LHCN-M2 (cell line): ENCODE measurements at places on chromosomes 1 and 21.

- DNase-seq = peak; percentile 47
Observed at GRCh38 chr1:109040989-109041620, 797 bp downstream of the WDR47 start.

DNA sequence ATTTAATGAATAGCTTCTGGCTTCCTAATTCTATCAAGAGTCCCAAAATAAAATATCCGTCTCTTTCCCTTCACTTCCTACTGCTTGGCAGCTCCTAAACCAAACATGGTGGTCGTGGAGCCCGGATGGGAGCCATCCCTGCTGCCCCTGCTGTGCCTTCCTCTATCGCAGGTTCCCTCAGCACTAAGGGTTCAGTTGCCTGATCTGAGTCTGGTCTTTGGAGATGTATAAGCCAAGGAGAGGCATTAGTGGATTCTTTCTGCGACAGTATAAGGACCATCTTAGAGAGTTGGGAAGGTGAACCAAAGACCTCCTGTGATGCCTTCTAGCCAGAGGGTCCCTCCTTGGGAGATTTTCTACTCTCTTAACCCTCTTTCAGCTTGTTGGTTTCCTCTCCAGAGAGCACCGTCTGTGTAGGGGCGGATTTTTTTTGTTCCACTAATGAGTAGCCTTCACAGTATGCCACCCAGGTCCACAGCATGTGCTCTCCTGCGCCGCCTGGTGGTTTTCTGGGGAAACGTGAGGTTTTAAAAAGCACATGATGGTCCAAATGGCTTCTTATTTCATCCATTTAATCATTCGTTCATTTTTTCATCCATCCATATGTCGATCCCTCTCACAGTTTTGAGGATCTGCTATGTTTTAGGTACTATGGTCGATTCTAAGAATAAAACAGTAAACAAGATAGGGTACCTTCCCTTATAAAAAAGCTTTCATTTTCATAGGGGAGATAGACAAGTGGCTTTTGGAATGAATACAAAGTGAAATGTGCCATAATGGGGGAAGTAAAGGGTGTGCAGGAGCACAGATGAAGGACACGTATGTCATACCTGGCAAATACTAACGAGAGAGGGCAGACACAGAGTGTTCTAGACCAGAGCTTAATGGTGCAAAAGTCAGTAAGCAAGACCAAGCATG lies 71.0 kb downstream of the NFASC start:
- DNase-seq = peak; percentile 42

GRCh38 chr1:216794586-216794985 lies 71.4 kb upstream of the ESRRG start:
- no peak for DNase-seq

DNA sequence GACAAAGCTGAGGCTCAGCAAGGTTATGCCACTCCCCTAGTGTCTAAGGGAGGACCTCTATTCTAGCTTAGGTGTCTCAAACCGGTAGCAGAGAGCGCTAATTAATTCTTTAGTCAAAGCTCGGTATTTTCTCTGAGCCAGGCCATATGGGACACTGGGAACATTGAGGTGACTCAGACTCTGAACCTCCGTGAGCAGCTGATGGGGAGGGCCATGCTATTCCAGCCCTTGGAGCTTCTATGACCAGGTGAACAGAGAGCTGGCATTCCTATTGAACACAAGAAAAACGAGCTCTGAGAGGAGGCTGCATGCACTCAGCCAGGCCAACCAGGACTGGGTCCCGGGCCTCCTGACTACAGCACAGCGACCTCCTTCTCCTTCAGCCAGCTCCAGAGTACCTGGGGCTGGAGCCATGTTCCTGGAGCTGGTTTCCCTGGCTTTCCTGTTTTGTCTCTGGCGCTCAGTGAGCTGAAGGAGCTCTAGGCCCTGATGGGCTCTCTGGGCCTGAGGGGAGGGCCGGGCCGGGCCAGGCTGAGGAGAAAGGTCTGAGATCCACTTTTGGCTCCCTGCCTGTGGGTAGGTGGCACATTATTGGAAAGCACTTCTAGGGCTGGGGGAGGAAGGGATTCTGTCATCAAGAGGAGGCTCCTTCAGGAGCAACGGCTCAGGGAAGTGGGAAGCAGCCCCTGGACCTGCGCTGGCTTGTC lies 37.0 kb downstream of the SLC9A1 start:
- peak; percentile 76 for DNase-seq

GRCh38 chr1:42177541-42177981 lies 13.0 kb upstream of the GUCA2A start:
- DNase-seq = peak; percentile 81

DNA sequence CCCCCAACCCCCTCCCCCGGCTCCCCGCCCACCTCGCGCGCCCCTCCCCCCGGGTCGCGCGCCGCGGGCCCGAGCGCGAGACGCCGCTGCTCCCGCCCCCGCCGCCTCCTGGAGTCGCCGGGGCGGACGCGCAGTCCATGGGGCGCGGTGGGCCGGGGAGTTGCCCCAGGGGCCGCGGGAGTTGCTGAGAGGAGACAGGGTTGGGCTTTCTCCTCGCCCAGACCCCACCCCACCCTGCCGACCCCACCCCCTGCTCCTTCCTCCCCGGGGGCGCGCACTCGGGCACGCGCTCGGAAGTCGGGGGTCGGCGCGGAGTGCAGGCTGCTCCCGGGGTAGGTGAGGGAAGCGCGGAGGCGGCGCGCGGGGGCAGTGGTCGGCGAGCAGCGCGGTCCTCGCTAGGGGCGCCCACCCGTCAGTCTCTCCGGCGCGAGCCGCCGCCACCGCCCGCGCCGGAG lies at the start of gene LAMC1:
Gene LAMC1, plus strand, starts transcription at position 275 of the 455 bp plus-strand sequence. CDS start 297 bp downstream, outside the sequence.
- DNase-seq = peak; percentile 89

- DNase-seq = no peak
Observed at GRCh38 chr21:25788677-25789076, 53.9 kb downstream of the GABPA start.

- DNase-seq = no peak
Observed at GRCh38 chr1:42206164-42206563, 41.6 kb upstream of the GUCA2A start.

- DNase-seq = no peak
Observed at GRCh38 chr1:158289811-158290210, at the start of gene CD1C. TSS of gene CD1C (plus strand) at chr1:158289923. CDS start at chr1:158290065, 142 bp downstream.

DNA sequence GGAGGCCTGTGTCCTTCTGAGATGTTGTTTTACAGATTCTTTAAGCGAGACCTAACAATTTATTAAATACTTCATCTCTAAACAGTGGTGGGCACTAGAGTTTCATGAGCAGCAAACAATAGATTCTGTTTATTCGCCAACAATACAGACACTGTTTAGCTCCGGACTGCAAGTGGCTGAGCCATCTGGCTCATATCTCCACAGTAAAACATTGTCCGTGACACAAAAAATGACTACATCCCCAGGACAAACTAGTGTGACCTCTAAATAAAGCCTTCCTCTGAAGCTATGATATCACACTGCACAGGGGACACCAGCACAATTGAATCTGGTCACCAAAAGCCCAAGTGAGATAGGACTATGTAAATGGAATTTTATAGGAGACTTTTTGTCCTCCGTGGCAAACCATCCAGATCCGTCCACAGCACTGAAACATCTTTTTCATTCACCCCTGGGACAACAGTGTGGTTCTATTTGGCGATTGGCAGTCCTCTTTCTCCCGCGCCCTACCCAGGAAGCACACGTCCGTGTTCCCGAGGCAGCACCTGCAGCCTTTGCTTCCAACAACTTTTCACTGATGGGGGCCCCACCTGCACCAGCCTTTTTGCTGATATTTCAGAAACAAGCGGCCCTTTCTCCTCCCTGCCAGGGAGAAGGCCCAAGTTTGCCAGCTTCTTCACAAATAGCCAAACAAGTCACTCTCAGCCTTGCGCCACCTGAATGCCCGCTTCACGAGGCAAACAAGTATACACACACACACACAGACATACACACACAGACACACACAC lies 47.4 kb downstream of the OLIG1 start:
- DNase-seq = no peak

DNA sequence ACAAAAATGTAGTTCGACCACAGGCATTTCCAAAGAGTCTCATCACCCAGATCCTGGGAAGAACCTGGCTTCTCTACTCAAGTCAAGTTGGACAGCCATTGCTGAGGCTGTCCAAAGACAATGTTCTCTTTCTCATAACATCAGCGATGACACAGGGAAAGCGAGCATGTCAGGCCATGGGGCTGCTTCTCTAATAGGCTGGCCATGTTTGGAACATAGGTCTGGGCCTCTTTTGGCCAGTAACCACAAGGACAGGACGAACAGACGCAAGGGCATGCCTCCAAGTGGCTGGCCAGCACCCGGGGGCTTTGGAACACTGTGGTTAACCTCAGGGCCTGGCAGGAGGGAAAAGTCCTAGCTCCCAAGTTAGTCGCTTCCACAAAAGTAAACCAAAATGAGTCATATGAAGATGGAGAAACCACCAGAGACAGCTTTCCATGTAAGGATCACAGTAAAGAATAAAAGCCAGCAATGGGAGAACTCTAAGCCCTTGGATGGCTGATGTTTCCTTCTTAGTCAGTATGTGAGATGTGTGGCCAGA lies 80.6 kb upstream of the SLC44A3 start:
- DNase-seq = peak; percentile 99

DNA sequence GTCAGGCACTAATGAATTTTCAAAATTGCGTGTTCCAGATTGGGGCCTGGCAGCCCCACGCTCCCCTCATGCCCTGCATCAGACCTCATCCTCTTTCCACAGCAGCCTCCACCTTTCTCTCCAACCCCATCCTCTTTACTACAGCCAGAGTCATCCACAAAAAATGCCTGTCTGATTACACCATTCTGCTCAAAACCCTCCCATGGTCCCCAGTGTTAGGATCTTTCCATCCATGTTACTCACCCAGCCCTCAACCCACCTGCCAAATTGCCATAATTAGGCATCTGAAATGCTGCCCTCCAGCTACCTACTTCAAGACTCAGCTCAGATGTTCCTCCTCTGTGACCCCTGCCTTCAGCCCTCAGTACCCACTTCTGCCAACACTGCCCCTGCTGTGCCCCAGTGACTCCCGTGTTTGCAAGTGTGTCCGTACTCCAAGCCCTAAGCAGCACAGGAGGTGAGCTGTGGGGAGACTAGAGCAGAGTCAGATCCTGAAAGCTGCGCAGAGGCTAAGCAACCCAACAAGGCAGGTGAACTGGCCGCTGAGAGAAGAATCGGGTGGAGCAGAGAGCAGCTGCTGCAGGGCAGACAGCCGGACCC lies 715 bp upstream of the ARTN start:
- DNase-seq = peak; percentile 48

DNA sequence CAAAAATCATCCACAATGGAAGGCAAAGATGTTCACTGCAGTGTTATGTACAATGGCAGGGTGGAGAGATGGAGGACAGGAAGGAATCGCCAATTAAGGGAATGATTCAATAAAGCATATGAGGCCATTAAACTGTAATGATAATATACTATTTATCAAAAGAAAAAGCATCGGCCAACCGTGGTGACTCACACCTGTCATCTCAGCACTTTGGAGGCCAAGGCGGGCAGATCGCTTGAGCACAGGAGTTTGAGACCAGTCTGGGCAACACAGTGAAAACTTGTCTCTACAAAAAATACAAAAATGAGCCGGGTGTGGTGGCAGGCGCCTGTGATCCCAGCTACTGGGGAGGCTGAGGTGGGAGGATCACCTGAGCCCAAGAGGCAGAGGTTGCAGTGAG lies 89.1 kb downstream of the SSBP3 start:
- DNase-seq = no peak

- no peak for DNase-seq
Observed at GRCh38 chr21:44702111-44702972, 5.4 kb downstream of the KRTAP10-12 start.

DNA sequence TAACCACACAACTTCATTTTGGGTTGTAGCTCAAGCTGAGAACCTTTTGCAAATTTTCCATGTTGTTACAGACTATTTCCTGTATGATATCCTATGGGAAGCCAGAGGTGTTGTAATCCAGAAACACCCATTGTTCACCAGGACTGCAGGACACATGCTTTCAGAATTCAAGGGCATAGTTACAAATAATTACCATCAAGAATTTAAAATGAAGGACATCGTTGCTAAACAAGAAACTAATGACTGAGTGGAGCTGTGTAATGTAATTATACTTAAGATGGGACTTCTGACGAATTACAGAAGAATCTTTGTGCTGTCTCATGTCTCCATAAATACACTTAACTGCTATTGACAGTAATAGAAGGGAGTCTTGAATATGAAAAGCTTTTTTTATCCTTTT lies 47.6 kb upstream of the HOOK1 start:
- DNase-seq = no peak

- DNase-seq = no peak
Observed at GRCh38 chr1:46466477-46467182, 23.0 kb upstream of the DMBX1 start.

DNA sequence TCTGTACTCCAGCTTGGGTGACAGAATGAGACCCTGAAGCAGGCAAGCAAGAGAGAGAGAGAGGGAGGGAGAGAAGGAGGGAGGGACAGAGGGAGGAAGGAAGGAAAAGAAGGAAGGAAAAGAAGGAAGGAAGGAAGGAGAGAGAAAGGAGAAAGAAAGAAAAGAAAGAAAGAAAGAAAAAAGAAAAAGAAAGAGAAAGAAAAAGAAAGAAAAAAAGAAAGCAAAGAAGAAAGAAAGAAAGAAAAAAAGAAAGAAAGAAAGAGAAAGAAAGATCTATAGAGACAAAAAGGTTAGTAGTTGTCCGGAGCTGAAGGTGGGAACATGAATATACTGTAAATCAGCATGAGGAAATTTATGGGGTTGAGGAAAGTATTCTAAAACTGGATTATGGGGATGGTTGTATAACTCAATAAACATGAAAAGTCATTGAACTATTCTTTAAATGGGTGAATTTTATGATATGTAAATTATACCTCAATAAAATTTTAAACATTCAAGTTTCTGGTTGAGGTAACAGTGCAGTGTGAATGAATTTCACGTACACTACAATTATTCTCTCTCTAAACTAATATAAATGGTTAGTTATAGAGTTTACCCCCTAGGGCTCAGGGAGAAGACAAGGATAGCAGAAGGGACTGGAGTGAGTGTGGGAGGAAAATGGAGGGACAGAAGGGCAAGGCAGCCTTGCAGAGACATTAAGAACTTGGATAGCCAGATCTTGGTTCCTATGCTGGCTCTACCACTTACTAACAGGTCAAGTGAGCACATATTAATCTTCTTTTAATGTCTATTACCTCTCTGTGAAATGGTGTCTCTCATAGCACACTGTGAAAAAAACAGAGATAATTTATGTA lies 24.8 kb upstream of the SERTAD4 start:
- no peak for DNase-seq

DNA sequence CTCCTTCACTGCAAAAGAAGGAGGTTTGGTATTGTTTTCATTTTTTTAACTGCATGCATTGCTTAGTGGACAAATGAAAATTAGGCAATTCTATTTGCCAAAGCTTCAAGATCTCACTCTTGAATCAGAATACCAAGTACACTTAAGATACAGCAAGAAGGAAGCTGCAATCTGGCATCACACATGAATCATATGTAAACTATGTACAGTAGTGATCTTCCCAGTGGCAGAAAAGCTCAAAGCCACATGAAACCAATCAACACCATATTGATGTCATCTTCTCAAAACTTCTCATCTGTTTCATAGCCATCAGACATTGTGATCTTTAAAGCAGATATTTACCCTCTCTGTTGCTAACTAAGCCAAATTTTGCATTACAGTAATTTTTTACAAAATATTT lies 550.1 kb downstream of the LTN1 start:
- peak; percentile 79 for DNase-seq

GRCh38 chr1:164092603-164093353 lies 466.2 kb upstream of the PBX1 start:
- no peak for DNase-seq
